ENCODE measurements at places on chromosomes 4 and X.
A peak's percentile ranks its signal among the peaks of the same experiment; 100 is the strongest.

DNA sequence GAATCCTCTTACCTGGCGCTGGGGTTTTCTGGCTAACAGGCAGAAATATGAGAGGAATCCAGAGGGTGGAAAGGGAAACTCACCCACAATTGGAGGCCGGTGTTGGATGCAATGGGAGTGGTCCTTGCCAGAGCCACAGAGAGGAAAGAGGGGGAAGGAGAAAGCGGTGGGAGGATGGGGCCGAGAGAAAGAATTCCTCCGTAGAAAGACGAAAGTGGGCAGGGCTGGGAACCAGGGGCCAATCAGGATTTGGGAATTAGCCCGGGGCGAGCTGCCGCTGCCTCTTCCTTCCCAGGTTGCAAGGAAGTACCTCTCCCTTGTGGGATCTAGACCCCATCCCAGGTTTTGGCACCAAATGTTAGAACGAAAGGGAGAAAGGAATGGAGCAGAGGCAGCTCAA, 83.1 kb upstream of the SPIN4 start:
- no peak for DNase-seq

DNA sequence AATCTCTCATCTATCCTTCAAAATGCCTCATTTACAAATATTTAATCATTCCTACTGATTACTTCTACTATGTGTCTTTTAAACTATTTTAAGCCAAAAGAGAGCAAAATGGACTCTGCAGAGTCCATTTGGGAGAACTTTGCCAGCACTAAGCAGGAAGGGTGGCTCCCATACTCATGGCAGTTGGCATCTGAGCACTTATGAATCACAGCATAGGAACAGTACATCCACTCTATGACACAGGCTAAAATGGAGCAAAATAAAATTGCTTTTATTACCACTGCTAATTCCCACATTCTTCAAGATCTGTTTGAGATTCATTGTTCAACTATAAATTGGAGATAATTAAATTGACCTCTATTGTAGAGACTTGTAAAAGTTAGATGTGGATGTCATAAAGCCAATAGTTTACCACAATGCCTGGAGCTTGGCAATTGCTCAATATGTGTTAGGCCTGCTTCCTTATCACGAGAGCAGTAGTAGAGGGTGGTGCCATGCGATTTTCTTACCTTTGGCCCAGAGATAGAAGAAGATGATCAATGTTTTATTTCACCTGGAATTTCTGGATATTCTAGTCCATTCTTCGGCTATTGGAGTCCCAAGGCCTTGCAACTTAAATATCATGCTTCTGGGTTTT, 19.1 kb downstream of the HPGD start:
- no peak for DNase-seq

DNA sequence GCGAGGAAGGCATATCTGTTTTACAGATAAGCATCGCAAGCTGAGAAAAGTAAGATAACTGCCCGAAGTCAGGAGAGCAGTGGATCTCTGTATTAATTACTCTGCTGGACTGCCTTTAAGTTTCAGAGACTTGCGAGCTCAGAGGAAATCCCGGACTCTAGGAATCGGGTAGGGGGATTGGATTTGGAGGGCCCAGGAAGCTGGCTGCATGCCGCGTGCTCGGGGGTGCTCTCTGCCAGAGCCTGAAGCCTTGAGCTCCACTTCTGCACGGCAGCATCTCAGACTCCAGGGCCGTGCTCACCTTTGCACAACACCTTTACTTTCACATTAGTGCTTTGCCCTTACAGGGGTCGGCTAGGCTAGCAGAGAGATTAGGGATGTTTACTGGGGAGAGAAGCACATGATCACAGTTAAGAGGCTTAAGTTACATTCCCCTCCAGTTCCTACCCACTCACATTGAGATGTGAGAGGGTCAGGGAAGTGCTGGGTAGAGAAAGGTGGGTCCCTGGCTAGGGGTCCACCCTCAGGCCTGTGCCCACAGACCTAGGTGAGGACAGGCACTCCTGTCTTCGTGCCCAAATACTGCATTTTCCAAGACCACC, 57.0 kb downstream of the TRIML1 start:
- no peak for DNase-seq

- peak; percentile 61 for DNase-seq
These were observed 105.6 kb downstream of the HNRNPD start for GRCh38 chr4:82268050-82268825.

DNA sequence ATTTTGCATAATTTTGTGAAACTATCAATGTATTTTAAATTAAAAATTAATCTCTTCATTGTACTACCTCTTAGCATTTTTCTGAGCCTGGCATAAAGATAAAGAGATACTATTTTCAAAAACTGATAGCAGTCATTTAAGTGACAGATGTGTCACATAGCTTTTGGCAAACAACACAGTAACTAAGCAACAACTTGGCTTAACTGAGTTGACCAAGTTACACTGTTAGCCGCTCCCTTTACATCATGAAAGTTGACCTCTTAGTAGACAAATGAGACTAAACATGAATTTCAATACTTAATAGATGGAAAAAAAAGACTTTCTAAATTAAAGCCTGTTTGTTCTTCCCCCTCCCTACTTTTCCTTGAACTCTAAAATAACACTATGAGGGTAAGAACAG, 62.0 kb downstream of the ATP8A1 start:
- DNase-seq: no peak

GRCh38 chrX:17372052-17372451, 2.9 kb upstream of the NHS start:
- DNase-seq: no peak

DNA sequence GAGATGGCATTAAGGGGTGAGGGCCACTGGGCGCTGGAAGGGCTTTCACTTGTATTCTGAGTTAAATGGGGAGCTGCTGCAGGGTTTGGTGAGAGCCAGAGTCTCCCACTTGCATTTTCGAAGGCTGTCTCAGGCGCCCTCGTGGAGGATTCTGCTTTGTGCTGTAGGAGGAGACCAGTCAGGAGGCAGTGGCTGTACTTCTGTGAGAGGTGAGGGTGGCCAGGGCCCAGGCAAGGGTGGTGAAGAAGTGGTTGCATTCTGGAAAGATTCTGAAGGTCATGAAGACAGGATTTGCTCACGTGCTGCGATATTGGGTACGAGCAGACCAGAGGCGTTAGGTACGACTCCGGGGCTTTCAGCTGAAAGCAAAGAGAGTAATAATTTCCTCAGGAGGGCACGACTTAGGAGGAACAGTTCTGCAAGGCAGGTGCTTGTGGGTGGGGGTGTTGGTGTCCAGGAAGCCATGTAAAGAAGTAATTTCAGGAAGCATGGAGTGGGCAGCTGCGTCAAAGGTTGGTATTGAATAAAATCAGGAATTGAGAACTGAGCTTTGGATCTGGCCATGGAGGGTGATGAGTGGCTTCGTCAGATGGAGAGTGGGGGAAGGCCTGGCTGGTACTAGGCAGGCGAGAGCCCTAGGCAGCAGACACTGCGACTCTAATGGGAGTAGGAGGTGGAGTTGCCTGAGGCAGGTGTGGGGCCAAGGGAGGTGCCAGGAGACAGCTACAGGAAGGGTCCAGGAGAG, 18.2 kb downstream of the PIGG start:
- no peak for DNase-seq

GRCh38 chr4:123346330-123346940, 50.2 kb upstream of the SPRY1 start:
- DNase-seq: no peak

- no peak for DNase-seq
These were observed 49.1 kb upstream of the DHRSX start for GRCh38 chrX:2549876-2550275.

DNA sequence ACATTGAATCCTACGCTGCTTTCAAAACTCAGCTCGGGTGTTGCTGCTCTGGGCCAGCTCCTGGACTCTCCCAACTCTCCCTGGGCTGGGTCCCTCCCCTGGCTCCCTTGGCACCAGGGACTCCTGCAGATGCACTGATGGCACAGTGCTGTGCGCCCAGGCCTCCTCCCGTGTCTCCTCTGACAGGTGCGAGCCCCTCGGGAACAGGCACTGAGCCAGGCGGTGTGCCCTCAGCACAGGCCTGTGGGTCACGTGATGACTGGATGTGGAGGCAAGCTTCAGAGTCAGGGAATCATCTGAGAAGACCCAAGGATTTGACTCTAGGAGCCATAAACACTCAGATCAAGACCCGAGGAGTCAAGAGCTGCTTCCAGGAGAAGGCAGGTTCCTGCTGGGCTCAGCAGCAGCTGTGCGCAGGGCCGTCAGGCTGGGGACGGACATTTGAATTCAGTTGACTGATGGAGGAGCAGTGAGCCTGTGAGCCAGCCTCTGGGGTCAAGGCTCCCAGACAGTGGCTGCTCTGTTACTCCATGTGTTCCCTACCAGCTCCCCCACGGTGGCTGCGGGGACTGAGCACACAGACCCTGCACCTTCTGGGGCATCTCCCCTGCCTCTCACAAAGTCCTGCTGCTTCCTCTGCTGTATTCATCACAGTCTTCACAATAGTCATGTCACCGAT, 33.0 kb downstream of the NAT8L start:
- DNase-seq: no peak

- no peak for DNase-seq
These were observed 129.1 kb downstream of the FBXO8 start for GRCh38 chr4:174154215-174154854.

DNA sequence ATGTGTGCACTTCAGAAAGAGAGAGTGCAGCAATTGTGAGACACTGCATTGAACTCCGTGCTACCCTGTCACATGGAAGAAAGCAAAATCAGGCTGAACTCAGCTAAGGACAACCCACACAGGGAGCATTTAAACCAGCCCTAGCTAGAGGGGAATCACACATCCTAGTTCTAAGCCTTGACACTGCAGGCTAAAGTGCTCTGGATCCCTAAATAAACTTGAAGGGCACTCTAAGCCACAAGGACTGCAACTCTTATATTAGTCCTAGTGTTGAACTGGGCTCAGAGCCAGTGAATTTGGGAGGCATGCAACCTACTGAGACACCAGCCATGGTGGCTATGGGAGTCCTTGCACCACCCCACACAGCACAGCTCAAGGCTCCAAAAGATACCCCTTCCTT, 311.9 kb downstream of the OPHN1 start:
- no peak for DNase-seq

- DNase-seq: no peak
These were observed 36.9 kb downstream of the FGF16 start for GRCh38 chrX:77484045-77484444.

DNA sequence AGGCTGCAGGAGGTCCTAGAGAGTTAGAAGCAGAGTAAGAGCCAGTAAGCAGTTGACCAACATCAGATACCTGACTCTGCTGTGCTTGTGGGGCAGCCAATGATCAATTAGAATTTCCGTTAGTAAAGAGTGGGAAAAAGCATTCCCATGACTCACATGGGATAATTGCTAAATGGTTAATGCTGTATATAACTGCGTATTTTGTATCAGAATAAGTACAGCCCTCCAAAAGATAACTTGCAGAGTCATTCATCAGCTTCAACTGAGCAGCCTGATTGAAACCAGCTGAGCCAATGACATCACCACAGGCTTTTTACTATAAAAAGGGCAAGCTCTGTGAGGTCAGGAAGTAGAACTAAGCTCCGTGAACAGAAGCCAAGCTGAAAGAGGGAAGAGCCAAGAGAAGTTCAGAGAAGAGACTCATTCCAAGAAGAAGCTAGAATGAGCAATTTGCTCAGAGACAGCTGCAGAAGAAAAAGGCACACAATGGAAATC, 67.9 kb downstream of the PPP3CA start:
- no peak for DNase-seq

GRCh38 chr4:111011458-111011857, 388.6 kb upstream of the PITX2 start:
- DNase-seq: no peak

DNA sequence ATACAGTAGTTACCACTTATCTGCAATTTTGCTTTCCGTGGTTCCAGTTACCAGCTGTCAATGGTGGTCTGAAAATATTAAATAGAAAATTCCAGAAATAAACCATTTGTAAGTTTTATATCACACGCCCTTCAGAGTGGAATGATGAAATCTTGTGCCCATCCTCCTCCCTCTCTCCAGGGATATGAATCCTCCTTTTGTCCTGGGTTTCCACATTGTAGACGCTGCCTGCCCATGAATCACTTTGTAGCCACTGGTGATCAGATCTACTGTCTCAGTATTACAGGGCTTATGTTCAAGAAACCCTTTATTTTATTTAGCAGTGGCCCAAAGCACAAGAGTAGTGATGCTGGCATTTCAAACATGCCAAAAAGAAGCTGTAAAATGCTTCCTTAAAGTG, 198.6 kb downstream of the KCNIP4 start:
- no peak for DNase-seq

DNA sequence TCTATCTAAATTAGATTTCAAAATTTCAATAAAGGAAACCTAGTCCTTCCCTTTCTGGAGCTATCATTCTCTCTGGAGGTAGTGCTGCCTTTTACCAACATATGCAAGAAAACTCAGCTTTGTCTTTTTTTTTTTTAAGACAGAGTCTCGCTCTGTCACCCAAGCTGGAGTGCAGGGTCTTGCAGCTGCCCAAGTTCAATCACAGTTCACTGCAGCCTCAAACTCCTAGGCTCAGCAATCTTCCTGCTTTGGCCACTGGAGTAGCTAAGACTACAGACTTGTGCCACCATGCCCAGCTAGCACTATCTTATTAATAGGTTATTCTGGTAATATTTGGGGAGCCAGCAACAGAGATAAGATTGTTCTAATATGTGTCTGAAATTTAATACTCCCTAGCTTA, 12.3 kb downstream of the AASDH start:
- DNase-seq: no peak

GRCh38 chr4:116880625-116881024, 204.8 kb downstream of the TRAM1L1 start:
- DNase-seq: no peak

- DNase-seq: no peak
These were observed 3.2 kb upstream of the AMMECR1 start for GRCh38 chrX:110321081-110321480.

- DNase-seq: no peak
These were observed 3.7 kb upstream of the SRP72 start for GRCh38 chr4:56463711-56464110.

DNA sequence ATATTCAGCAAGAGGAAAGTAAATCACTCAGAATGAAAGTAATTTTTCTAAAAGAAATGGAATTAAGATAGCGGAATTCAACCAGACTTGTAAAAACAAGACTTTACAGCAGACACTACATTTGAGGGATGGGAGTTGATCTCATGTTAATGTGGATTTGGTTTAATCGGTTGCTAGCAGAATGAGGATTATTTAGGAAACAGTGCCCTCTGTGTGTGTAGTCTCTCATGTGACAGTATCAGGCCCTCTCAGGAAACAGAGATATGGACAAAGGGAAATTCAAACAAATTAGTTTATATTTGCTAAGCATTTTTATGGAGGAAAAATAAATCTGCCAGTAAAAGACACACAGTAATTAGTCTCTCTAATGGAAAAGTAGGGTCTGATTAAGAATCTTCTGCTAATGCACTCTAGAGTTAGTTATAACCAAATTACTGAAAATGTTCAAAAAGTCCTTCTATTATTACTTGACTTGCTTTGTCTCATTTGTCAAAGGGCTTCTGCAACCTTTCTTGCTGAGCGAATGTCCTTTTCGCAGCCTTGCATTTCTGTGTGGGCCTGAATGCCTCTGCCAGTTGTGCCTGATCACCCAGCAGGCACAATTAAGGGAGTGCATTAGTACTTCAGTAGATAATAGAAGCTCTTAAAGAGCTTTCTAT, 1282.3 kb upstream of the TENM3 start:
- no peak for DNase-seq
